ENCODE measurements at places on chromosomes 4 and X.

DNA sequence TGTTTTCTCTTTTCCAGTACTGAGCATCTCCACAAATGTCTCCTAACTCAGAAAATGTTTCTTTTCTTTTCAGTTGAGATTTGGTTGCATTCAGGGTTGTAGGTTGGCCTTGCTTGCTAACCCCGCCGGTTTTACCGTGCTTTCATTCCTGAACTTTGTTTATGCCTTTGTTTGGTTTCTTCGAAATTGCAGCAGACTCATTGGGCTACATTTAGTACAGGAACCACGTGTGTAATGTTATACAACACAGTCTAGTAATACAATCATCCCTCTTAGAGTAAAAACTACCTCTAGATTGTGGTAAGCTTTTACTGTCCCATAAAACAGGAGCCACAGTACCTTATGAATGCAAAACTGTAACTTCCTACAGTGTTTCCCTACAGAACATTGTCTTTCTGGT is 57.9 kb downstream of the CCKAR start:
- no peak for DNase-seq

DNA sequence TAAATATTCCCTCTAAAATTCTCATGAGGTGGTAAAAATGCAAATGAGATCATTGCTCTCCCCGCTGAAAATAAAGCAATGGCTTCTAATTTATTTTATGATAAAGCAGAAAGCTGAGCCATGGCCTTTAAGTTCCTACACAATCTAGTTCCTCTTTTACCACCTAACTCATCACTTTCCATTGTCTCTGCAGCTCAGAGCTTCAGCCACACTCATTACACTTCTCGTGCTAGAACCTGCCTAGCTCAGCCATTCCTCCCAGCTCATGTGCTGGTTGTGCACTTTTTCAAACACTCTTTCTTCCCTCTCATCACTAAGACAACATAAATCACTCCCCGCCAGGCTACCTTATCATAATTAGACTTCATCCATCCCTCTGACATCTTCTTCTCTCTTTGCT is 1112.1 kb upstream of the PRKX start:
- no peak for DNase-seq

DNA sequence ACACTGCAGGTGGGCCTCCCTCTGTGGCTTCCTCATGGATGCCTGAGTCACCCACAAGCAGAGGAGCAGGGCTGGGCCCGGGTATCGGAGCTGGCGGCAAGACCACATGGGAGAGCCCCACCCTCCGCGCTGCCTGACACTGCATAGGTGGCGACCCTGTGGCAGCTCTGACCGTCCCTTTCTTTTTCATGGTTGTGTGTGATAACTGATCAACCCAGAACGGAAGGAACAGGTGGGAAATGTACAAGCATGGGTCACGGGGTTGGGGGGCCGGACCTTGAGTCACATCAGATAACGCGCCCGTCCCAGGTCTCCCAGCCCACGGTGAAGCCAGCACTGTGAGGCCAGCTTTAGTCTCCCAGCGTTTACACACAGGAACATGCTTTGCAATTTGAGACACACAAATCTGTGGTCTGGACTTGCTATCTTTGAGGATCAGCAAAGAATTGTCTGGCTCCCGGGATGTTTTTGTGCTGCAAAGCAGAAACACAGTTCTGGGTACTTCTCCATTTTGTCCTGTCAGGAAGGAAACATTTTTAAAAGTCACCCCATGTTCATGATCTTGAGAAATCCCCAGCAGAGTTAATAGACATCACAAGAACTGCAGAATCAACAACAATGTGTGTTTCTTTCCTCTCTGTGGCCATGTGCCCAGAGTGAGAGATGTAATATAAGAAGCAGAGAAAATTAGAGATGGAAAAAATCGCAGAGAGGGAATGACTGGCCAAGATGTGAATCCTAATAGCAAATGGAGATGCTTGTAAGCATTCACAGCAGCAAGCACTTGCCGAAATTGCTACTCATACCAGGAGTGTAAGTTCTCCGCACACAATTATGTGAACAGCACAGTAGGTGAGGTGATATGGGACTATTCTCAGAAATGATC is 70.1 kb upstream of the CBR4 start:
- DNase-seq: no peak

DNA sequence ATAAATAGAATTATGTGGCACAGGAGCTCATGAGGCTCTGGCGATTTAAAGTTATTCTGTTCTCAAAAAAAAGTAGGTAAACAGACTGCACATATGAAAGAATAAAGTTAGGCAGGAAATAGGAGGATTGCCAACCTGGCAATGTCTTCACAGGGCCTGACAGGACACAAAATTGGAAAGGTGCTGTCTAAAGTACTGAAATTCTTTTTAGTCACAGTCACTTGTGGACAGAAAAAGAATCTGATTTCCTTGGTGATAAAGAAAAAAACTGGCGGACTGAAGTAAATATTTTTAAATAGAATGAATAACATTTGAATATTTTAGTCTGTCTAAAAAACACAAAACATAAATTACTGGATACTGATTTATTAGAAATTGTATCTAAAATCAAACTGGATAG is 124.4 kb downstream of the VEGFC start:
- no peak for DNase-seq

DNA sequence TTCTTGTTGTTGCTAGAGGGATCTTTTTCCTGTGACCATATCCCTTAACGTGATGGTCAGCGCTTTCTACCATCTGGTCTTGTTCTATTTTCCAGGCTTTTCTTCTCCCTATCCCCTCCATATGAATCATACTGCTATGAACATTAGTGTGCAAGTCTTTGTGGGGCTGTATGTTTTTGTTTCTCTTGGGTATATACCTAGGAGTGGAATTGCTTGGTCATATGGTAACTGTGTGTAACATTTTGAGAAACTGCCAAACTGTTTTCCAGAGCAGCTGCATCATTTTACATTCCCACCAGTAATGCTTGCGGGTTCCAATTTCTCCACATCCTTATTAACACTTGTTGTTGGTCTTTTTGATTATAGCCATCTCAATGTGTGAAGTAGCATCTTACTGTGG is 121.4 kb downstream of the SPRY1 start:
- no peak for DNase-seq

GRCh38 chr4:172962564-172963353 is 205.9 kb upstream of the GALNT7 start:
- DNase-seq: peak; percentile 35

DNA sequence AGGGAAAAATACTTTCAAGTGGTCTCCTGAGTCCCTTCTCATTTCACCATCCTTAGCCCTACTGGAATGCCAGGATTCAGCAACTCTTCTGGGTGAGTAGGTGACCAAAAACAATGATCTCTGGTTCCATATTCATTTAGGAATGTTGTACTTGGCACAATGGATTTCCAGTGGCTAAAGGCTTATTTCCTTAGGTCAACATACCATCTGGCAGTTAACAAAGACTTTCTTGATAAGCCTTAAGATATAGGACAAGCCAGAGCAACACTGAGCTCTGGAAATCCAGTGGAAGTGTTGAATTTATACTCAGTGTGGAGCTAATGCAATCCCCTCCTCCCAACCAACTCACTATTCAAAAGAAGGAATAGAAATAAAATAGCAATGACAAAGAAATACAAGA is 139.4 kb upstream of the EMCN start:
- no peak for DNase-seq

DNA sequence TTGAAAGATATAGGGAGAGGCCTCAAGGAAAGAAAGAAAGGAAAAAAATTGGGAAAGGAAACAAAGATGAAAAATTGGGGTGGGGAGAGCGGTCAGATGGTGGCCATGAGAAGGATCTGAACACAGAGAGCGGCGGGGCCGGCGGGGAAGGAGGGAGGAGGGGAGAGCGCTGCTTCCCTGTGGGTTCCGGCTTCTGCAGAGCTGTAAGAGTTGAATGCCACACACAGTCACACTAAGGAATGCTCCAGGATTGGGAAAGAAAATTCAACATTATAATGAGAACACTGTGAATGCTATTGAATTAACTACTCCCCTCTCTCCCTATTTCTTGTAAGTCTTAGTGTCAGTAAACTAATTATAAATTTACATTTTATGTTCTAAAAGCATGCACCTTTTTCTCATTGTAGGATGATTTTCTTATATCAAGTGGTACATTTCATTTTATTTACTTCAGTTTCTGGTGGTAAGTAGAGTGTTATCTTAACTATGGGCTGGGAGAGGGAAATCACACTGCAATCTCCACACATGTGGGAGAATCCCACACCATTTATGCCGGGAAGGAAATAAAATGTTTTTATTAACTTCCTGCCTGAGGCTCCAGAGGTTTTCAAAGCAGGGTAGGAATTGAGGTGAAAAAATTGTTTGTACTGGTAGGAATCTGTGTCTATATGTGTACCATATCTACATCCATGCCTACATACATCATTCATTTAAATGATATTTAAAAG is 904 bp downstream of the F11 start:
- no peak for DNase-seq

Data from GM04504 (cell line).